ENCODE measurements at places on chromosomes 6 and 20. TPM values are rescaled to one million over a fixed set of nuclear protein-coding genes. Genes with fewer than 3 reads are reported as not detected.

The EZR gene
- 33.3 TPM for total RNA-seq

The PACSIN1 gene
- not detected for total RNA-seq

The PLA2G7 gene
- not detected for total RNA-seq

The SLC22A3 gene
- 39.2 TPM for total RNA-seq

The PXMP4 gene
- total RNA-seq = 1.8 TPM

GRCh38 chr20:34193051-34193450 lies 48.2 kb upstream of the ASIP start:
- H3K27ac ChIP-seq = no peak overlapping the region
- no peak for DNase-seq
- no peak overlapping the region for H3K4me3 ChIP-seq

- DNase-seq = no peak
- no peaks in the 10 kb centered on the region for H3K4me1 ChIP-seq
- H3K36me3 ChIP-seq = no peaks in the 10 kb centered on the region
- no peak overlapping the region for H3K4me3 ChIP-seq
- H3K27ac ChIP-seq = no peak overlapping the region
These were observed 158.5 kb upstream of the PMEPA1 start for GRCh38 chr20:57868310-57868709.

- H3K27me3 ChIP-seq = no peaks in the 10 kb centered on the region
- no peak for DNase-seq
- H3K36me3 ChIP-seq = no peaks in the 10 kb centered on the region
- H3K4me3 ChIP-seq = no peak overlapping the region
- no peaks in the 10 kb centered on the region for H3K4me1 ChIP-seq
These were observed 261.4 kb downstream of the ZFAND3 start for GRCh38 chr6:38080889-38081288.

GRCh38 chr6:164042212-164042611 lies 627.7 kb downstream of the QKI start:
- no peak overlapping the region for H3K4me3 ChIP-seq
- no peak for DNase-seq
- H3K27me3 ChIP-seq = no peaks in the 10 kb centered on the region
- no peak overlapping the region for H3K27ac ChIP-seq
- no peaks in the 10 kb centered on the region for H3K36me3 ChIP-seq

GRCh38 chr20:62511300-62511914 lies 35.6 kb upstream of the GATA5 start:
- no peaks in the 10 kb centered on the region for H3K36me3 ChIP-seq
- H3K4me1 ChIP-seq = no peaks in the 10 kb centered on the region
- no peak overlapping the region for H3K4me3 ChIP-seq
- no peak for DNase-seq
